ENCODE measurements at places on chromosomes 13 and 19. TPM values are rescaled to one million over a fixed set of nuclear protein-coding genes. Genes with fewer than 3 reads are reported as not detected.

DNA sequence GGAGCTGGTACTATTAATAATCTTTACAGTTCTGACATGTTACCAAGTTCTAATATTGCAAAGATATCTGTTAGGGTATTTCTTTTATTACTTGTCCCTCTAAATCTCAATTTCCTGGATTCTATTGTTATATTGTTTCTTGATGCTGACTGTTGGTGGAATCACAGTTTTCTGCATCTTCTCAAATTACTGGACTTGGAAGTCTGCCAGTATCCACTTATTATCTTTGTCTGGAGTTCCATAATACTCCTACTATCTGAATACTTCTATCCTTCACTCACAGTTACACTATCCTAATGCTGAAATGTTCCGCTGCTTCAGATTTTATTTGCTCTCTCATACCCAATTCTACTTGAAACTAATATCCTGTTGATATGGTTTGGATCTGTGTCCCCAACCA, 1985.7 kb upstream of the PRR20A start:
- DNase-seq, result peak; percentile 22

Gene ELF1
- total RNA-seq, result 19.4 TPM

DNA sequence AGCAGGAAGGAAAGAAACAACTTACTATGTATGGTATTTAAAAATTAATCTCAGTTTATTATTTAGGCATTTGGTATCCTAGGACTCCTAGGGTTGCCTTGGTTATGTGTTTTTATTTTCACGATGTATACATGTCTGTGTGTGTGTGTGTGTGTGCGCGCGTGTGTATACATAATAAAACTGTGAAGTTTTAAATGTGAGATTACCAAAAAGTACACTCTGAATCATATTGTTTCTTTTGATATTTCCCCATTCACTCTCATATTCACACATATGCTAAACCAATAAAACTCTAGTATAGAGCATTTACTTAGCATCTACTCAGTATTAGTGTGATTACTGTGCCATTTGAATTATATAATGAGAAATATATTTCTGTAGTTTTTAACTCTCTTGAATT, 30.8 kb upstream of the NDFIP2 start:
- DNase-seq, result no peak

Gene SH3GL1
- total RNA-seq, result 83.2 TPM

DNA sequence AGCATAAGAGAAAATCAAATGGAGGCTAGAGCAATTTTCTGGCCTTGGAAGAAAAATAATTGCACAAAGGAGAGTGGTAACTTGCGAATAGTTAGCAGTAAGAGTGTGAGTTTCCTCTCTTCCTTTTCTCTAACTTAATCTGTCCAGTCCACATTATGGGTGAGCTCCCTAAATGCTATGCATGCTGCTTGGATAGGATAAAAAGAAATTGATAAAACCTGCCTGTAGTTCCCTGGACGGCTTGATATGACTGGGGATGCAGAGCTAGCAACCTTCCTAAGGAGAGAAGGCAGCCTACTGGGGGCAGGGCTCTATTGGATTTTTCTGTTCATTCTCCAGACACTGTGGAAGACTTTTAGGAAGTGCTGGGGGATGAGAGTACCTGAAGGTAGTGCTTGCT, 311.3 kb downstream of the LMO7 start:
- no peak for DNase-seq

Measured in RPMI7951 (cell line).